ENCODE measurements at places on chromosomes 5 and 9. TPM values are rescaled to one million over a fixed set of nuclear protein-coding genes. Genes with fewer than 3 reads are reported as not detected.

EQTN gene
- total RNA-seq: not detected

- DNase-seq: no peak
- no peaks in the 10 kb centered on the region for H3K36me3 ChIP-seq
- H3K27me3 ChIP-seq: no peaks in the 10 kb centered on the region
- H3K27ac ChIP-seq: no peak overlapping the region
Observed at GRCh38 chr9:115717298-115717697, 436.3 kb upstream of the PAPPA start.

LCN15 gene
- not detected for total RNA-seq

DNA sequence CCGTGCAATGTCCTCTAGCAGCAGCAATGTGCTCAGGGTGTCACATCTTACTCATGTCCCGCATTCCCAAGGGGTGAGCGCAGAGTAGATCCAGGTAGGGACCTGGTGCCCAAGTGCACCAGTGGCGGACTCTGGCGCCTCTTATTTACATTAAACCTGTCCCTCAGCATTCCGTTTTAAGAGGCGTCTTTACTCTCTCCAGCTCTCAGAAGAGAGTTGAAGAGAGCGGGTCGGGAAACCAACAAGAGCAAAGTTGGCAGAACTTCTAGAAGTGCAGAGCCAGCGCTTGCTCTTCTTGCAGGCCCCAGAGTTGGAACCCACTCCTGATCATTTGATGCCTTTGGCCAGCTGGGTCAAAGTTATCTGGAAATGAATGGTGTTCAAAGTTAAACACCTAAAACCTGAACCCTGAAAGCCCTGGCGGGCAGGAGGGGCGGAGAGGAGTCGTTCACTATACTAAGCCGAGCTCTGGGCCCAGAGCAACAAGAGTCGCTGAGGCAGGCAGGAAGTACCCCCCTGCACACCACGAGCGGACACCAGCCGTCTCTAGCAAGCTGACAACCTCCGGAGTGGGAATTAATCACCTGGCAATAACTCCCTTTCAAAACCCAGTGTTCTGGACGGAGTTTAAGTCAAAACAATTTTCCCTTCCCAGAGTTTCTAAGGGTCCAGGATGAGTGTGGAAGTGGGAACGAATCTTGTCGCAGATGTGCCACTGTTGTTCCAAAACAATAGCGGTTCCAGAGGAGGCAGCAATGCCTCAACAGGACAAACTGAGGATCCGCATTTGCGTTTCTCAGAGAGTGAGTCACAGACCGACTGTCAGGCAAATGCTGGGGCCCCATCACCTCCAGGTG lies 122.8 kb downstream of the TMEM161B start:
- peaks cover 35% of the 10 kb centered on the region for H3K27me3 ChIP-seq
- no peak for DNase-seq
- H3K27ac ChIP-seq: no peak overlapping the region

GRCh38 chr5:158553195-158553961 lies 546.3 kb downstream of the EBF1 start:
- H3K4me1 ChIP-seq: no peaks in the 10 kb centered on the region
- DNase-seq: no peak
- no peak overlapping the region for H3K27ac ChIP-seq
- no peak overlapping the region for H3K4me3 ChIP-seq
- no peaks in the 10 kb centered on the region for H3K27me3 ChIP-seq

Data from activated CD8-positive, alpha-beta T cell treated with anti-CD3 and anti-CD28 coated beads for 36 hours (primary cell).